Right forelimb (tissue), 1 donor: ENCODE measurements at places on chromosomes 2 and 18.

- DNase-seq: no peak
Observed at GRCh38 chr2:167333245-167333644, 445.0 kb downstream of the XIRP2 start.

DNA sequence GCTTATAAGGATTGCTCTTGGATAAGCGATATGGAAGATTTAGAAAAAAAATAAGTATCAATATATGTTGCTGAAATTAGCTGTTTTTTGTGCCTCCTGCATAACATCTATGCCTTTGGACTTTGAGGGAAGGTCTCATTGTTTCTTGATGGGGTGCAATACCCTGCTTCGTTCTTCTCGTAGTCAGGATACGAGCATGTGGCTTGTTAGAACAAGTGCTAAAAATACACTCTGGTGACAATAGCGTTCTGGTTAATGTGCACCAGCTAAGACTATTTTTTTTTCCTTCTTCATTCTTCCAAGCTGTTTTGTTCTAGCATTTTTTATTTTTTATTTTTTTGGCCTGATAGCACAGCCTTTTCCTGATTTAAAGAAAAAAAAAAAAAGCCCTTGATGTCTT, 97.5 kb downstream of the ZNF407 start:
- DNase-seq: no peak

DNA sequence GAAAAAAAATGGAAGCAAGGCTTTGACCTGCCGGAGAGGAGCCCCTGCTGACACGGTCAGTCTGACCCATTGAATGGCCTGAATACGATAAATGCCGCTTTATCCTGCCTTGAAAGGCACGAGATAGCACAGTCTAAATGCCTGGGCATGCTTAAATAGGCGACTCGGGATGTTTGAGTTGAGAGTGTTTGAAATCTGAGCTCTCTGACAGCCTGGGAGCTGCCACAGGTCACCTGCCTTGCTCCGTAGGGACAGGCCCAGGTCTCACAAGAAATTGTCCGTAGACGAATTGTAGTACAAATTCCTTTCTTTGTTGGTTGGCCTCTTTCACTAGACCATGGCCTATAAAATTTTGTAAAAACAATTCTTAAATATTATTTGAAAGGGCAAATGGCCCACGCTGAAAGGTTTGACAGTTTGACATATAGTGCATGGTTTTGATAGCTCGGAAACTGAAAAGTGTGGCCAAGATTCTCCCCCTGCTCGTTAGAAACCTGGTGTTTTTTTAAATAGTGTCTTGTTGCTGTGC, 72.8 kb downstream of the MEIS1 start:
- DNase-seq: no peak

DNA sequence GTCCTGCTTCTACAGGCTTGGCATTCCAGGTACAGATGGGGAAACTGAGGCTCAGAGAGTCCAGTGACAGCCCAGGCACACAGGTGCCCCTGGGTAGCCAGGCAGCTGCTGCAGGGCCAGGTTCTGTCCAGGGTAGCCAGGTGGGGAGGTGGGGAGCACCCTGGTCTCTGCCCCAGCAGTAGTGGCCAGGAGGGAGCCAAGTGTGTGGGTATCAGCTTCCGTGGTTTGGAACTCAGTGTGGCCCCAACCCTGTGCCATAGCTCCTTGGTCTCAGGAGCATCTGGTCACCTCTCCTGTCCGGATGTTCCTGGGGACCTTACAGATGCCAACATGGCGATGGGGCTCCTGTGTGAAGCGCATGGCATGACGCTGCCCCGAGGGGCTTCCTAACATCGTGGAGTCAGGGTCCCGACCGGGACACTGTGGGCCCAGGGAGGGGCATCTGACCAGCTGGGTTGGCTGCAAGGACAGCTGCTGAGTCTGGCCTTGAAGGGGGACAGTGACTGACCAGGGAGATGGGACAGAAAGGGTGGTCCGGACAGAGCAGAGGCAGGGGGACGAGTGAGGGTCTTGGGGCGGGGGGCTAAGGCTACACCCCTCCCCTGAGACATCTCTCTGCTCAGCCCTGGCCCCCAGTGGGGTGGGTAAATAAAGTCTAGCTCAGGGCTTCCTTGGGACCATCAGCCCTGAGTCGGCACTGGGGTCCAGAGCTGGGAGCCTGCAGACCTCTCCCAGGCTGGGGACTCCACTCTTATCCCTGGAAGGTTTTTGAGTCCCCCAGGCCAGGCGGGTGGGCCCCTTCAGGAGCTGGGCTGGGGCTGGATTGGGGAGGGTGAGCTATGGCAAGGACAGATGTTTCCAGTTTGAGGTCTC, 76.0 kb upstream of the SMAD7 start:
- DNase-seq: peak; percentile 37

- peak; percentile 77 for DNase-seq
Observed at GRCh38 chr2:69816923-69817542, 12.4 kb upstream of the GMCL1 start.

DNA sequence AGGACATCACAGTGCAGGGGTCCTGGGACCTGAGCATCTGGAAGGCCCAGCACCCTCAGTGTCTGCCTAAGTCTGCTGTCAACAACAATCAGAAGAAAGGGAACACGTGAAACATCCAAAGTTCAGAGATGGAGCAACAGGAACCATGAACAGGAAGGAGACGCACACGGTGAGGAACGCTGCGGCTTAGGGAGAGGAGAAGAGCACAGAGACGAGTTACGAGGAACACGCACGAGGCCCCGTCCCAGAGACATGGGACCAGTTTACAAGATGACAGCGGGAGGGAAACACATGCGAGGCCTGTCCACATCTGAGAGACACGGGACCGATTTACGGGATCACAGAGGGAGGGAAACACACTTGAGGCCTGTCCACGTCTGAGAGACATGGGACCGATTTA, 2.9 kb upstream of the KCNG2 start:
- DNase-seq: no peak

- DNase-seq: no peak
Observed at GRCh38 chr2:99481941-99482340, 7.9 kb downstream of the REV1 start.

GRCh38 chr2:122486086-122486485, 730.6 kb downstream of the TSN start:
- no peak for DNase-seq

GRCh38 chr2:157477919-157478318, 34.0 kb upstream of the CYTIP start:
- DNase-seq: no peak

- no peak for DNase-seq
Observed at GRCh38 chr18:38940863-38941531, 1375.4 kb upstream of the CELF4 start.

DNA sequence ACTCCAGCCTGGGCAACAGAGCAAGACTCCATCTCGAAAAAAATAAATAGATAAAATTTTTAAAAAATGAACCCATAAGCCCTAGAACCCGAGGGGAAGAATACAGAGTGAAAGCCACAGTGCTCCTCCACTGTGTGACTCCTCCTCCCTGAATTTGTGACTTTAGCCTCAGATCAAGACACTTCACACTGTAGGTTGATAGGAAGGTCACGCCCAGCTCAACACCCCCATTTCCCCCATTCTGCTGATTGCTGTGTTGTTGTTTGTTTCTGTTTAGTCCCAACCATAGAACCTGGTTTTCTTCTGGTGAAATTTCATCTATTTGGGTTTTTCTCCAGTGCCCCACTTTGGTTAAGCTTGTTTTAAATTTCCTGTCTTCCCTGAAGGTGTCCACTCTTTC, 102.2 kb downstream of the VIT start:
- no peak for DNase-seq

- no peak for DNase-seq
Observed at GRCh38 chr2:215746226-215746886, 267.0 kb downstream of the MREG start.

DNA sequence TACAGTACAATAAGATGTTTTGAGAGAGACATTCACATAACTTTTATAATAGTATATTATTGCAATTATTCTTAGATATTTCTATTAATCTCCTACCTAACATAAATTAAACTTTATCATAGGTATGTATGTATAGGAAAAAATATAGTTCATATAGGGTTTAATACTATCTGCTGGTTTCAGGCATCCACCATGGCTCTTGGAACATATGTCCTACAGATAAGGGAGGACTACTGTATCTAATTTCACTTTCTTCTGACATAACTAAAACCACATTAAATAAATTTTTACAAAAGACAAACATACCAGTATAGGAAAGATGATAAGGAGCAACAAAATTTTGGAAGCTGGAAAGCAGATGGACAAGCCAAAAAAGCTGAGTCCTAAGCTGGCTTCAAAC, 67.9 kb upstream of the TMEM17 start:
- DNase-seq: no peak

GRCh38 chr18:24200494-24201290, 61.8 kb downstream of the CABYR start:
- no peak for DNase-seq

DNA sequence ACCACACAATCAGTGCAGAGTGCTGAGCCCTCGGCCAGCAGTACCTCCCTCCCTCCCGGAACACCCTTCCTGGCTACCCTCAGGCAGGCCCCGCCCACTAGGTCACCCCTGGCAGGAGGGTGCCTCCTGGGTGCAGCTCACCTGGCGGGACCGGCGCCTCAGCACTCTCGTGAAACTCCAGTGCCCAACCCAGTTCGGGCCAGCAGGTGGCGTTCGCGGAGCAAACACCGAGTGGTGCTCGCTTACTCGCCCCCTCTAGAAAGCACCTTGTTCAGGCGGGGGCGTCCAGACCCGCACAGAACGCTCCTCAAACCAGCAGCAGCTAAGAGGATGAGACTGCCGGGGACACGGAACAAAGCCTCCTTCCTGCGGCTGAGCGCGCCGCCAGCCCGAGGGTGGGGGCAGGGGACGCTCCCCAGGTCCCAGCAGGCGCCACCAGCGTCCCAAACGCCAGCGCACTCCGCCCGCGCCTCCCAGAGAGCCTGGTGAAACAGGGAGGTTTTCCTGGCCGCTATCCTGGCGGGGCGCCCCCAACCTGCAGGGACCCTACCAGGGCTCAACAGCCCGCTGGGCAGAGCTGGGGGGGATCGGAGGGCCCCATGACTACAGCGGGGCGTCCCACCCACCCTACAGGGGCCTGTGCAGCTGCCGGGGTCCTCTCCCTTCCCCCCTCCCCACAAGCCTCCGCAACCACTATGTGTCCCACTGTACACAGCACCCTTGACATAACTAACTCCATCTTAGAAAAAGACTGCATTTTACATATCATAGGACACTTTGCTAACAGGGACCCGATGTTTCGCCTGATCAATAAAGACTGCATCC, 44.7 kb downstream of the MRPS5 start:
- peak; percentile 76 for DNase-seq

GRCh38 chr2:122530814-122531213, 775.4 kb downstream of the TSN start:
- no peak for DNase-seq

- no peak for DNase-seq
Observed at GRCh38 chr18:2920027-2920426, 73.2 kb downstream of the EMILIN2 start.
